ENCODE measurements at places on chromosomes 3 and 15. TPM values are rescaled to one million over a fixed set of nuclear protein-coding genes. Genes with fewer than 3 reads are reported as not detected.

DNA sequence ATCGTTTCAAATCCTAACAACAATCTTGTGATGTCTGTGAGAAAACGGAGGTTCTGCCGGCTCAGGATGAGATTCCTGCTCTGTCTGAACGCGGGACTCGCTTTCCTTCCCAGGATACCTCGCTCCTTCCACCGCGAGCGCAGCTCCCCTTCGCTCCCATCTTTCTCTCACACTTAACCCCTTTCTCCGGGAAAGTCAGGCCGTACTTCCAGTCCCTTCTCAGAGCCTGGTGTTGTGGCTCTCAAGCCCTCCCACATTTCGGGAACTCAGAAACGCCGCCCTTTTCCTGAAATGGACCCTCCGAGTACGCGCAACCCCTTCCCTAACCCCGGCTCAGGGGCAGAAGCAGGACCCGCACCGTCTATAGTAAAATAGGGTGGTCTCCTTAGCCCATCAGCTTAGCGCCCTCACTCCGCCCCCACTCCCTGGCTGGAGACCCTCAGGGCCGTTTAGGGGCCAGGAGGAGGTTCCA is 378 bp upstream of the FEM1B start:
- DNase-seq = peak; percentile 73
- H3K36me3 ChIP-seq = no peaks in the 10 kb centered on the region
- H3K27me3 ChIP-seq = no peaks in the 10 kb centered on the region

DNA sequence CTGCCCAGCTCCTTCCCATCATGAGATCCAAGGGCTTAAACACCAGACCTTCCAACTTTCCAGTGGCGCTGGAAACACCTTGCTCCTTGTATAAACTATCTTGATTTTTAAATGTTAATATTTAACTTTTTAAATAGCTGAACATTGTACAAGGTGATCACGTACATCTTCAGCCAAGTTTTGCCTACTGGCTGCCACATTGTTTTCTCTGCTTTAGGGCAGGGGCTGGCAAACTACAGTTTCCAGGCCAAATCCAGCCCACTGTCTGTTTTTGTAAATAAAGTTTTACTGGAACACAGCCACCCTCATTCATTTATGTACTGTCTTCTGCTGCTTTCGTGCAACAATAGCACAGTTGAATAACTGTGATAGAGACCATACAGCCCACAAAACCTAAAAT is 27.6 kb upstream of the FOXP1 start:
- no peak for DNase-seq
- no peaks in the 10 kb centered on the region for H3K4me1 ChIP-seq
- no peaks in the 10 kb centered on the region for H3K36me3 ChIP-seq
- no peak overlapping the region for H3K27ac ChIP-seq
- H3K4me3 ChIP-seq = no peak overlapping the region
- H3K27me3 ChIP-seq = no peaks in the 10 kb centered on the region

DOCK3 gene
- total RNA-seq = 0.51 TPM

GRCh38 chr15:75697523-75697922 is 15.1 kb downstream of the CSPG4 start:
- no peak overlapping the region for H3K4me3 ChIP-seq
- DNase-seq = no peak
- H3K4me1 ChIP-seq = peaks cover 31% of the 10 kb centered on the region
- no peak overlapping the region for H3K27ac ChIP-seq
- H3K27me3 ChIP-seq = no peaks in the 10 kb centered on the region
- H3K36me3 ChIP-seq = no peaks in the 10 kb centered on the region

DNA sequence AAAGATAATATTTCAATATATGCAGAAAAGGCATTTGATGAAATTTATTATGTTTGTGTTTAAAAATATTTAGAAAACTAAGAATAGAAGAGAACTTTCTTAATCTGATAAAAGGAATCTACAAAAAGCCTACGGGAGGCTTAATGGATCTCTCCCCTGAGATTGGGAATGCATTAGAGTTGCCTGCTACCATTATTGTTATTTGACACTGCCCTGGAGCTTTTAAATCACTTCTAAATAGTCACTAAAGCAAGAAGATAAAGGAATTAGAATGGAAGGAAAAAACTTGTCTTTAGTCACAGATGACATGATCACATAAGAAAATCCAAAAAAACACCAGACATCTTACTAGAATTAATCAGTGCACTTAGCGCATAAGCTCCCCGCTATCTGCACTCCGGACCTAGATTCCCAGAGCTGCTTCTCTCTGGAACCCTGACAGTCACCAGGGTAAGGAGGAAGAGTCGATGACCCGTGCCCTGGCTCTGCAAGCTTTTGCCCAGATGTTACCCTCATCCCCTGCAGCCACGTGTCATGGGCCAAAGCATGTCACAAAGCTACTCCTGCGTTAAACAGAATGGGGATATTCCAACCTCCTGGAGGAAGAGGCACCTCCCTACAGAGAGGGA is 97.1 kb downstream of the MINAR1 start:
- H3K4me1 ChIP-seq = no peaks in the 10 kb centered on the region
- DNase-seq = no peak
- no peaks in the 10 kb centered on the region for H3K36me3 ChIP-seq
- H3K27ac ChIP-seq = no peak overlapping the region
- H3K27me3 ChIP-seq = 0 out of 2 replicates have a peak, but pooled peaks cover 5% of the 10 kb centered on the region

DNA sequence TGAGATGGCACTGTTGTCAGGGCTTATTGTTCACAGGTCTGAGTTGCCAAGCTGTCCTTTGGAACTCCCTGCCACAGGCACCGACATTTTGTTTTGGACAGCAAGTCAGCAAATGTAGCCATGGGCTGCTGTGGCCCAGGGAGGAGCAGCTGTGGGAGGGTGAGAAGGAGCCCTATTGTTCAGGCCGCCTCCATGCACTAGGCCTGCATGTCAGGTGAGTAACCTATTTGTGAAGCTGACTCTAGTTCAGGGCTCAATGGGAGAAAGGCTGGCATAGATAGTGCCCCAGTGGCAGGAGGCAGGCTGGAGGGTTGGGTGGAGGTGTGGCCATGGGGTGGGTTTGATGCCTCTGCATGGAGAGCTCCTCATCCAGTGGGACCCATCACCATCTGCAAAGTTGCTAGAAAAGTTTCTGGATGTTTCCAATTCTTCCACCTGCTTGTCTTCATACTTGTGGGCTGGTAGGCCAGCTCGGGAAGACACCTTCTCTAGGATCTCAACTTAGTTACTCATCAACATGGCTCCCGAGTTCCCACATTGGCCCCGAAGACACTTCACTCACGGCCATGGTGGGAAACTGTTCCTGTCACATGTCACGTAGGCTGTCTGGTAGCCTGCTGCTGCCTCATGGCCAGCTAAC is 19.5 kb downstream of the AMOTL2 start:
- H3K27me3 ChIP-seq = no peaks in the 10 kb centered on the region
- H3K27ac ChIP-seq = peak overlapping the region; percentile 92
- peaks cover 52% of the 10 kb centered on the region for H3K4me1 ChIP-seq
- DNase-seq = peak; percentile 50

SLC22A14 gene
- total RNA-seq = not detected

GRCh38 chr15:95227235-95227634 is 995.9 kb downstream of the MCTP2 start:
- no peaks in the 10 kb centered on the region for H3K36me3 ChIP-seq
- no peaks in the 10 kb centered on the region for H3K4me1 ChIP-seq
- no peak overlapping the region for H3K4me3 ChIP-seq
- H3K27ac ChIP-seq = no peak overlapping the region
- H3K27me3 ChIP-seq = no peaks in the 10 kb centered on the region

GRCh38 chr3:70606018-70606417 is 293.6 kb upstream of the MDFIC2 start:
- no peaks in the 10 kb centered on the region for H3K27me3 ChIP-seq
- no peaks in the 10 kb centered on the region for H3K4me1 ChIP-seq
- H3K36me3 ChIP-seq = no peaks in the 10 kb centered on the region
- no peak overlapping the region for H3K4me3 ChIP-seq
- H3K27ac ChIP-seq = no peak overlapping the region
- no peak for DNase-seq

- H3K27ac ChIP-seq = peak overlapping the region; percentile 96
- H3K4me3 ChIP-seq = no peak overlapping the region
- H3K36me3 ChIP-seq = peaks cover 87% of the 10 kb centered on the region
Observed at GRCh38 chr3:105714453-105714852, 154.4 kb downstream of the CBLB start.

GRCh38 chr15:80160570-80161156 is 7.9 kb downstream of the FAH start:
- H3K36me3 ChIP-seq = no peaks in the 10 kb centered on the region
- peak; percentile 98 for DNase-seq
- H3K27ac ChIP-seq = peak overlapping the region; percentile 82
- H3K4me1 ChIP-seq = peaks cover 16% of the 10 kb centered on the region
- H3K4me3 ChIP-seq = no peak overlapping the region
- H3K27me3 ChIP-seq = no peaks in the 10 kb centered on the region

GRCh38 chr3:136350132-136350531 is 100.0 kb downstream of the PCCB start:
- peak overlapping the region; percentile 99 for H3K27ac ChIP-seq
- peaks cover 32% of the 10 kb centered on the region for H3K4me1 ChIP-seq
- no peaks in the 10 kb centered on the region for H3K27me3 ChIP-seq
- DNase-seq = peak; percentile 93
- peak overlapping the region; percentile 54 for H3K4me3 ChIP-seq

DNA sequence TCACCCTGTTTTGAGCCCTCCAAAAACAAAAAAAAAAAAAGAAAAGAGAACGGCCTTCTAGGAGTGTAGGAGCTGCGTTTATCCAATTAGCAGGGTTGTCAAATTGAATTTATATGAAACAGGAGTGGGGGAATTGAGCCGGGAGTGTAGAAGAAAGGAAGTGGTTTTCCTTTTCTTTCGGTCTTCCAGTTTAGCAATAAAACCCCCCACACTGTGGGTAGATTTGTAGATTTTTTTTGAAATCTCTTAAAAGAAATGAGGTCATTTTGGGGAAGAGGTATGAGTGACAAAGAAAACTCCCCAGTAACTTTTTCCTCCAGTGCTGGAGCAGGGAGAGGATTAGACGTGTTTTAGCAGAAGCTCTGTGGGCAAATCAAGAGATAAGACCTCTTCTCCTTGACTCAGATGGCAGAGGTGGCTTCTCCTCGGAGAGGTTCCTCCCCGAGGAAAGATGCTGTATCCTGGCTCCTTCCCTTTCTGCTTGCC is 30.8 kb downstream of the BOC start:
- H3K36me3 ChIP-seq = no peaks in the 10 kb centered on the region
- H3K4me3 ChIP-seq = peak overlapping the region; percentile 52
- H3K4me1 ChIP-seq = peaks cover 49% of the 10 kb centered on the region
- peak overlapping the region; percentile 70 for H3K27ac ChIP-seq
- DNase-seq = peak; percentile 81

DNA sequence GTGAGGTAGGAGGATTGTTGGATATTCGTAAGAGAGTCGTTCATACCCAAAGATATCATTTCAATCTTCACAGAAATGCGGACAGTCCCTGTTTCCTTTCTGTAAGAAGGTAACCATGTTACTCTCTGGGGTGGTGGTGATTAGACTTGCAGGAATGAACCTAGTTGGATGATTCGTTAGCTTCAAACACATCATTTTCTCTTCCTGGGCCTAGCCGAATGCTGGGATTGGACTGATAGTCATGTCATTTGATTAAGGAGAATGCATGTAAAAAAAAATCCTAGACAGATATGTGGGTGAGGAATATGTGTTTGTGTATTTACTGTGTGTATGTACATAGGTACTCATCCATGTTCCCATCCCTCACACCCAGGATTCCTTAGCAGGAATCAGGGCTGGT is 12.4 kb downstream of the SLCO3A1 start:
- peaks cover 30% of the 10 kb centered on the region for H3K4me1 ChIP-seq
- H3K36me3 ChIP-seq = no peaks in the 10 kb centered on the region
- no peaks in the 10 kb centered on the region for H3K27me3 ChIP-seq
- DNase-seq = peak; percentile 58
- peak overlapping the region; percentile 92 for H3K27ac ChIP-seq

- H3K27me3 ChIP-seq = no peaks in the 10 kb centered on the region
- peak overlapping the region; percentile 11 for H3K4me3 ChIP-seq
- no peaks in the 10 kb centered on the region for H3K36me3 ChIP-seq
- peak; percentile 78 for DNase-seq
Observed at GRCh38 chr15:79673416-79674123, 223.2 kb downstream of the MTHFS start.

DNA sequence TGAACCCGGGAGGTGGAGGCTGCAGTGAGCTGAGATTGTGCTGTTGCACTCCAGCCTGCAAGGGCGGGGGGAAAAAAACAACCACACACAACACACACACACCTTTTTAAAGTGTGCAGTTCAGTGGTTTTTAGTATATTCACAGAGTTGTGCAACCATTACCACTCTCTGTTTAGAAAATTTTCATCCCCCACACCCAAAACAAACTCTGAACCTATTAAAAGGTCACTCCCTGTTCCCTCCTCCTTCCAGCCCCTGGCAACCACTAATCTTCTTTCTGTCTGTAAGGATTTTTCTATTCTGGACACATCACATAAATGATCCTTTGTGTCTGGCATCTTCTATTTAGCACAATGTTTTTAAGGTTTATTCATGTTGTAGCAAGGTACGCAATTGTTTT is 159.1 kb downstream of the ATG7 start:
- H3K36me3 ChIP-seq = no peaks in the 10 kb centered on the region
- H3K4me3 ChIP-seq = no peak overlapping the region
- H3K27me3 ChIP-seq = no peaks in the 10 kb centered on the region

FAM81A gene
- 0.32 TPM for total RNA-seq

GRCh38 chr3:89171687-89172545 is 64.5 kb downstream of the EPHA3 start:
- no peak overlapping the region for H3K4me3 ChIP-seq
- no peak overlapping the region for H3K27ac ChIP-seq
- H3K36me3 ChIP-seq = no peaks in the 10 kb centered on the region
- H3K4me1 ChIP-seq = no peaks in the 10 kb centered on the region

PEAK1 gene
- total RNA-seq = 74.5 TPM

DNA sequence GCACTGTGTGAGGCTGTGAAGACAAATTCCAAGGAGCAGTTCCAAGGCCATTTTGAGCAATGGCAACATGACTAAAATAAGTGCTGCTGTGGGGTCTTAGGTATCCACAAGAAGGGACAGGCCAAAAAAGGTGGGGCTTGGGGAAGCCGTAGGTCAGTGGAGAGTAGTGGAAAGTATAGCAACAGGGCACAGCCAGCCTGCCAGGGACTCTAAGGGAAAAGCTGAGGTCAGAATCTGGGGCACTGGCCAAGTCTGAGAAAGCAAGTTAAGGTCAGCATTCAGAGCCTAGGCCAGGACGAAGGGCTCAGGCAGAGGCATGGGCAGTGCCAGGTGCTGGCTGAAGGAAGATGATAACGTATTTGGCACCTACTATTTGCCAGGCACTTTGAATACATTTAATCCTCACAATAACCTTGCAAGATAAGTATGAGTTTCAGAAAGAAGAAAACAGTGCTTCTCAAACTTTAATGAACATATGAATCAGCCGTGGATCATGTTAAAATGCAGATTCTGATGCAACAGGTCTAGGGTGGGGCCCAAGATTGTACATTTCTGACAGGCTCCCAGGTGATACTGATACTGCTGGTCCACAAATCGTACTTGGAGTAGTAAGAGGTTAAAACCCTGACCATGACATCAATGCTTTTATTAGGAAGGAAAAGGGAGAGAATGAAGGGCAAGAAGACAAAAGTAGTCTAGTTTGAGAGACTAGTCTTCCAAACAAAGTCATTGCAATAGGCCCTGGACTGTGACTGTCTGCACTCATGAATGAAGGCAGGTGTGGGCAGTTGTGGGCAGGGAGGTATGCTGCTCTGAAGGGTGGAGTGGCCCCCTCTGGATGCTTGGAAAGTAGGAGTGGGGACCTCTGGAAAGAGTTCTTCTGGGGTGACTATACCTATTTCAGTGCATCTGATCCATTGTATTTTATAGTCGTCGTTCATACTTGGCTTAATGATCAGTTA is 106.3 kb upstream of the ANKRD28 start:
- peak overlapping the region; percentile 71 for H3K27ac ChIP-seq
- no peaks in the 10 kb centered on the region for H3K27me3 ChIP-seq
- no peak overlapping the region for H3K4me3 ChIP-seq
- peaks cover 16% of the 10 kb centered on the region for H3K4me1 ChIP-seq
- DNase-seq = peak; percentile 61
- H3K36me3 ChIP-seq = no peaks in the 10 kb centered on the region
